EH (cell line): ENCODE measurements at places on chromosomes 11 and 22.

- peak; percentile 53 for DNase-seq
Observed at GRCh38 chr11:88521399-88521798, 183.9 kb upstream of the CTSC start.

GRCh38 chr22:32832174-32832573 lies 30.7 kb downstream of the TIMP3 start:
- DNase-seq, result no peak

DNA sequence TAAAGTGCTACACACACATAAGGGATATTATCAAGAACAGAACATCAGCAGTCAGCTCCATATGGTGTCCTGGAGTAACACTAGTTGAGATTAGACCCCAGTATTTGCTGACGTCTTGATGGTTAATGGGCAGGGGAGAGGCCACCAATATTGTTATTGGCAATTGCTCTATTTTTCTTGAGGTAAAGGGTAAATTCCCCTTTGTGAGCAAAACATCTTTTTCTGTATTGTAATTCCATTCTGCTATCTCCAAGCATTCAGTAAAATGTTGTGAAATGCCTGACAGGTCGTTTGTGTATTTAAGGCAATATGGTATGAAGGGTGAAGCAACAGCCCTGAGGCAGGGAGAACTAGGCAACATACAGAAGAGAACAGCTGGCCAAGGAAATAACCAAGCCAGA lies 21.9 kb downstream of the PC start:
- DNase-seq, result peak; percentile 88

DNA sequence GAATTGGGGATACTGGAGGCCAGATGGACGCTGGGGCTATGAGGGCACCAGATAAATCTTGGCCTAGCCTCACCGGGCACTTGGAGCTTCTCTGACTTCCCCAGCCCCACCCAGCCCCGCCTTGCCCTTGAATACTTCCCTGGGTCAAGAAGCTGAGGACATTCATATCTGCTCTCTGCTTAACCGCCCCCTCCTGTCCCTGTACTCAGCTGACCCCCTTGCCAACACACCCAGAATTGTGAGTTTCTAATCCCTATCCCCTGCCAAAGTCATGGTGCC lies 22.0 kb downstream of the FADS3 start:
- DNase-seq, result no peak

- no peak for DNase-seq
Observed at GRCh38 chr11:98136357-98136756, 884.4 kb upstream of the CNTN5 start.

DNA sequence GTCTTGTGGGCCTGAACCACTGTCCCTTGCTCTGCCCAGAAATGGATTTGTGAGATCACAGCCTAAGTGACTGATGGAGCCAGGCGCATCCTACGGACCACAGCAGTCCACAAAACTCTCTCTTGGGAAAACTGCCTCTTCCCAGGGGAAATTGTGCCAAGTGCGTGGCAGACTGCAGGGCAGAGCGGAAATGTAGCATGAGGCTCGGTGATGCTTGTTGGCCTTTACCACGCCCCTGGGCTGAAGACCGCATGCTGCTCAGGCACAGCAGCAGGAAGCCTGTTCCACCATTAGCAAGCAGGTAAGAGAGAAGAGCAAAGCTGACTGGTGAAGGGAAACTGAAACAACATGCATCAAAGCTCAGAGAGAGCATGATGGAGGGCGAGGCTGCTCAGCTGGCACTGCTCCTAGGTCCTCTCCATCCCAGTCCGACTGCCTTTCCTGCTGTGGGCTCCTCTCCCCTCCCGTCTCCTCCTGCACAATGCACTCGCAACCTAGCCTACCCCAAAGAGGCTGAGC lies 26.5 kb upstream of the SCARF2 start:
- DNase-seq, result no peak

- peak; percentile 97 for DNase-seq
Observed at GRCh38 chr11:34302046-34302921, 55.5 kb downstream of the ABTB2 start.
